ENCODE measurements at places on chromosomes 6 and 20.
A peak's percentile ranks its signal among the peaks of the same experiment; 100 is the strongest.

GRCh38 chr20:24379484-24379927 is 89.9 kb upstream of the SYNDIG1 start:
- DNase-seq = no peak

GRCh38 chr6:6678811-6679210 is 90.3 kb downstream of the LY86 start:
- no peak for DNase-seq

GRCh38 chr6:106227612-106228507 is 97.7 kb downstream of the ATG5 start:
- no peak for DNase-seq

DNA sequence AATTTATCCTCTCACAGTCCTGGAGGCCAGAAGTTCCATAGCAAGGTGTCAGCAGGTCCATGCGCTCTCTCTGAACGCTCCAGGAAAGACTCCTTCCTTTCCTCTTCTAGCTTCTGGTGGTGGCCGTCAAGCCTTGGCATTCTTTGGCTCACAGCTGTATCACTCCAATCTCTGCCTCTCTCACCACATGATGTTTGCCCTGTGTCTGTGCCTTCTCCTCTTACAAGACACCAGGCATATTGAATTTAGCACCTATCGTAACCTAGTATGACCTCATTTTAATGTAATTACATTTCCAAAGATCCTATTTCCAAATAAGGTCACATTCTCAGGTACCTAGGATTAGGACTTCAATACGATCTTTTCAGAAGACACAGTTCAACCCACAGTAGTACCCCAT is 428.5 kb downstream of the CD83 start:
- no peak for DNase-seq

DNA sequence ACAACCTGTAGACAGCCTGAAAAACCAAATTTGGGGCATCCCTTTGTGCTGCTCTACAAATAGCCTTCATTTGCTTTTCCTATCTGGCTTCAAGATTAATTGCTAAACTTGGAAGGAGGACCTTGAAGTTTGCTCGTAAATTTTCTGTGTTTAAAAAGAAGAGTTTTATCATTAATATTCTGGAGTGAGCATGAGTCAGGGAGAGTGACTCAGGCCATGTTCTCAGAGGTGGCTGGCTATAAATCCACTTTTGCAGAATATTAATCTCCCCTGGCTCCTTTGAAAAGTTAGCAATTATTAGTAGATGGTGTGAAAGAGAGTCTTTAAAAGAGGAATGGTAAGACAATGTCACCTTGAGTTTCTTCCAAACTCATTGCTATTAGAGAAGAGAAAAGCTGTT is 91.0 kb downstream of the ANKEF1 start:
- DNase-seq = no peak

- no peak for DNase-seq
These were observed 267.6 kb upstream of the SGK1 start for GRCh38 chr6:134585517-134585873.

GRCh38 chr6:33698494-33698893 is 13.0 kb downstream of the UQCC2 start:
- no peak for DNase-seq

- DNase-seq = no peak
These were observed 343.6 kb downstream of the FRK start for GRCh38 chr6:115717062-115717461.

GRCh38 chr6:135397172-135397952 is 100.2 kb downstream of the AHI1 start:
- no peak for DNase-seq

GRCh38 chr20:57309544-57310115 is 20.0 kb upstream of the SPO11 start:
- no peak for DNase-seq

GRCh38 chr20:61759286-61760065 is 306.2 kb downstream of the TAF4 start:
- DNase-seq = no peak

DNA sequence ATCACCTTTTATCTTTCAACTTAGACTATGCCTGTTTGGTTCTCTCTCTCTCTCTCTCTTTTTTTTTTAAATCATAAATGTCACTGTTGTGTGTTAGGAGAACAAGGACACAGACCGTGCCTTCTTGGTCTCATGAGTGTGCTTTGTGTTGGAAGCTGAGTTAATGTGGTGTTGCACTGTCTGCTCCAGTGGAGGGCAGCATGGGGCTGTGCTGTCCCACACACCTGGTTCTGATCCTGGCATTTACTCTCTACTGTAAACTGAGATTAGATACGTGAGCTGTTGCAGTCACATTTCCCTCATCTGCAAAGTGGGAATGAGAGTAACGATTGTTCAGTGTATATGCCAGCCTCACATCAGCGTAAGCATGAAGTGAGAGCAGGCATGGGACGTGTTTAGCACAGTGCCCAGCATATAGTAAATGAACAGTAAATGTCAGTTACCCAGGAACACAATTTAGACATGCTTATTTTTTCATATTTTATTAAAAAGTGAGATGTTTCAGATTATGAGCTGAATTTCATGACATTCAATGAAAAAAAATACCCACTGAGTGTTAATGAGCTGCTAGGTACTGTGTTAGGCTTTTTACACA is 161.1 kb downstream of the FARS2 start:
- no peak for DNase-seq

DNA sequence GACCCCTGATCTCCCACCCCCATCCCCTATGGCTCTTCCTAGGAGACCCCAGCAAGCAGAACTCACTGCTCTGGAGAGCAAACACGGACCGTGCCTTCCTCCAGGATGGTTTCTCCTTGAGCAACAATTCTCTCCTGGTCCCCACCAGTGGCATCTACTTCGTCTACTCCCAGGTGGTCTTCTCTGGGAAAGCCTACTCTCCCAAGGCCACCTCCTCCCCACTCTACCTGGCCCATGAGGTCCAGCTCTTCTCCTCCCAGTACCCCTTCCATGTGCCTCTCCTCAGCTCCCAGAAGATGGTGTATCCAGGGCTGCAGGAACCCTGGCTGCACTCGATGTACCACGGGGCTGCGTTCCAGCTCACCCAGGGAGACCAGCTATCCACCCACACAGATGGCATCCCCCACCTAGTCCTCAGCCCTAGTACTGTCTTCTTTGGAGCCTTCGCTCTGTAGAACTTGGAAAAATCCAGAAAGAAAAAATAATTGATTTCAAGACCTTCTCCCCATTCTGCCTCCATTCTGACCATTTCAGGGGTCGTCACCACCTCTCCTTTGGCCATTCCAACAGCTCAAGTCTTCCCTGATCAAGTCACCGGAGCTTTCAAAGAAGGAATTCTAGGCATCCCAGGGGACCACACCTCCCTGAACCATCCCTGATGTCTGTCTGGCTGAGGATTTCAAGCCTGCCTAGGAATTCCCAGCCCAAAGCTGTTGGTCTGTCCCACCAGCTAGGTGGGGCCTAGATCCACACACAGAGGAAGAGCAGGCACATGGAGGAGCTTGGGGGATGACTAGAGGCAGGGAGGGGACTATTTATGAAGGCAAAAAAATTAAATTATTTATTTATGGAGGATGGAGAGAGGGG is 1.4 kb downstream of the LTA start:
- DNase-seq = no peak

GRCh38 chr6:28969129-28969528 is 36.0 kb downstream of the ZNF311 start:
- no peak for DNase-seq

DNA sequence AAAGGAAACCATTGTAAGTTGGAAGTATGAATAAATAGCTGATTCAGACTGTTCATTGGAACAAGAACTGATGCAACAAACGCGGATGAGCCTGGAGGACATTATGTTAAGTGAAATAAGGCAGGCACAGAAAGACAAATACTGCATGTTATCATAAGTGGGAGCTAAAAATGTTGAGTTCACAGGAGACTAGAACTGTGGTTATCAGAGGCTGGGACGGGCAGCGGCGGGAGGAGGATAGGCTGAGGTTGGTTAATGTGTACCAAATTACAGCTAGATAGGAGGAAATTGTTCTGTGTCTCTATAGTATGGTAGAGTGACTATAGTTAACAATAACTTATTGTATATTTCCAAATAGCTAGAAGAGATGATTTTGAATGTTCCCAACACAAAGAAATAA is 40.8 kb downstream of the FAM229B start:
- peak; percentile 50 for DNase-seq

GRCh38 chr6:2999618-3000557 is at the start of gene NQO2:
NQO2 (plus strand) TSS chr6:2999894; CDS start chr6:3006553, 6,659 bp downstream.
- no peak for DNase-seq

GRCh38 chr6:158168040-158168289 is at the start of gene SERAC1:
SERAC1 (minus strand) TSS chr6:158168262; CDS start chr6:158158363, 9,899 bp downstream.
- peak; percentile 34 for DNase-seq

DNA sequence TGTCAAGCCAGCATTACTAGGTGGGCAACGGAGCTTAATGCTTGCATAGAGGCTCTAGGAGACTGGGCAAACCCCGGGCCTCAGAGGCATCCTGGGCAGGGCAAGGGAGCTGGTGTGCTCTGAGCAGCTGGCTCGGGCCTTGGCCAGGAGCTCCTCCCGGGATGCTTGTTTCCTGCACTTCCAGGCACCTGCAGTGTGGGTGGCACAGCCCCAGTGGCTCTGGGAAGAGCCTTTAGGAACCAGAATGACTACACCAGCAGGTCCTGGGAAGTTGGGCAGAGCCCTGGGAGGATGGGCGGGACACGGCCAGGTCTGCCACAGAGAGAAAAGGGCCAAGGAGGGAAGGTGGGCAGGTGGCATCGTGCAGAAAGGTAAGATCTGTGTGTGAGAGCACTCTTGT is 80.4 kb upstream of the CD93 start:
- DNase-seq = no peak

DNA sequence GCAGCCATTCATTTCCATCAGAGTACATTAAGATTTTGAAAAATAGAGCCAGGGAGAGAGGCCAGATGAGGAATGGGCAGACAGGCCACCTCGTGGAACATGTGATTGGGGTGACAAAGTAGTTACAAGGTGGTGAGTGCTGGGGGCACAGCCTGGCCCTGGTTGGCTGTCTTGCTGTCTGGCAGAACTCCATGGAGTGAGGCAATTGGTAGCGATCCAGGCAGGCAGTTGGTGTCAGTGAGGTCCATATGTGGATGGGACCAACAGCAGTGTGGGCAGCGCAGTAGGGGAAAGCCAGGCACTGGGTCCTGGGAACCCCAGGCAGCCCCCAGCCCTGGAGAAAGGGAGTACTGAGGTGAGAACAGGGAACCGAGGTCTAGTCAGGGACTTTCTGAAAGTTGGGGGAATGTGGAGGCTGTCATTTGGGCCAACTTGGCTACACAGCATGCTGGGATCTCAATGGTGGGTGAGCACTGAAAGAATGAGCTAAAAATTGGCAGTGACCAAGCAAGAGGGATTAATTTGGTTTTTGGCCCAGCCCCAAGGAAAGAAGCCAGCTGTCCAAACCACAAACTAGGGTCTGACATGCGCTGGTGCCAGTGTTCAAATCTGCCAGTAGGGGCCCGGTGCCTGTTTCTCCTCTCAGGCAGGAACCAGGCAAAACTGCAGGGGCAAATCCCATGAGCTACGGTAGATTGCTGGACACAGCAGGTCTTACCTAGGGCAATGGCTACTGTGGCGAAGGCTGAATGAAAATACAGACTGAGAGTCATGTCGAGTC is 61.4 kb upstream of the E2F3 start:
- DNase-seq = no peak

DNA sequence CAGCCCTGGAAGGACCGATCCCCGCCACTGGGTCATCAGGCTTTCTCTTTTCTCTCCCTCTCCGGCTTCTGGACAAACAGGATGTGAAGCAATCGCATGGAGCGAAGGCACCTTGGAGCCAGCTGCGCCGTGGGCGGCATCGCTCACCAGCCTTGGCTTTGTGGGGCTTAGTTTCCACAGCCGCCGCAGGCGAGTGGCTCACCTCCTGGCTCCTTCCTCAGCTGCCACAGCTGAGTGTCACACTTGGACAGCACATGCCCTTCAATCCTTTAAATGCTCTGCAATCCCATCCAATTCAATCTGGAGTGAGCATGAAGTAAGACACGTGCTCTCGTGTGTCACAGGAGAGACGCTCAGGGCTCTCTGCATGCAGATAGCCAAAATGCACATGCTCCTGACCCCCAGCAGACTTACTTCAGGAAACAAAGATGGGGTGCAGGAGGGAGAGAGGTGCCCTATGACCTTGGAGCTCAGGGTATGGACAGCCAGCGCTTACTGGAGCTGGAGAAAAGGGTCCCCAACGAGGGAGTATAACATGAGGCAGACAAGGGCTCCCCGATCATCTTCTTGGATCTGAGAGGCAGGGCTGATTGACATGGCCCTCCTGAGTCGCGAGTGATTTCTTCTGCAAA is 70.9 kb downstream of the BMP7 start:
- no peak for DNase-seq

DNA sequence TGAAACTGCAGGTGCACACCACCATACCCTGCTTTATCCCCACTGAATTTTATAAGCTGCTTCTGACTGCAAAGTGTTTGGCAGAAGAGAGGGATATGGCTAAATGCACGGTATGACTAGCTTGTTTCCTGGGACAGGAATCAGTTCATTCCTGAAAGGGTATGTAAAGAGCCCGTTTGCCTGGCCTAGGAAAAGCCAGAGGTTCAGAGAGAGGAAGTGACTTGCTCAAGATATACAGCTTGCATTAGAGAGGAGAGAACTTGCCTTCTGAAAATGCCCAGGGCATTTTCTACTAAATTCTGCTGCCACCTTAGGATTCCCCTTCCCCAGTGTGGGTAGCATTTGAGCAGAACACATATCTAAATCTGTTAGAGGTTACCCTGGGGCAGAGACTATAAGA is 683 bp upstream of the GCNT2 start:
- DNase-seq = peak; percentile 35

- no peak for DNase-seq
These were observed 40.0 kb downstream of the CPXM1 start for GRCh38 chr20:2760297-2760951.

- no peak for DNase-seq
These were observed 167.6 kb upstream of the CST7 start for GRCh38 chr20:24781418-24781980.

GRCh38 chr6:150038202-150039062 is 13.1 kb upstream of the RAET1L start:
- no peak for DNase-seq

- DNase-seq = no peak
These were observed 54.9 kb downstream of the PLAGL1 start for GRCh38 chr6:143952947-143953701.

DNA sequence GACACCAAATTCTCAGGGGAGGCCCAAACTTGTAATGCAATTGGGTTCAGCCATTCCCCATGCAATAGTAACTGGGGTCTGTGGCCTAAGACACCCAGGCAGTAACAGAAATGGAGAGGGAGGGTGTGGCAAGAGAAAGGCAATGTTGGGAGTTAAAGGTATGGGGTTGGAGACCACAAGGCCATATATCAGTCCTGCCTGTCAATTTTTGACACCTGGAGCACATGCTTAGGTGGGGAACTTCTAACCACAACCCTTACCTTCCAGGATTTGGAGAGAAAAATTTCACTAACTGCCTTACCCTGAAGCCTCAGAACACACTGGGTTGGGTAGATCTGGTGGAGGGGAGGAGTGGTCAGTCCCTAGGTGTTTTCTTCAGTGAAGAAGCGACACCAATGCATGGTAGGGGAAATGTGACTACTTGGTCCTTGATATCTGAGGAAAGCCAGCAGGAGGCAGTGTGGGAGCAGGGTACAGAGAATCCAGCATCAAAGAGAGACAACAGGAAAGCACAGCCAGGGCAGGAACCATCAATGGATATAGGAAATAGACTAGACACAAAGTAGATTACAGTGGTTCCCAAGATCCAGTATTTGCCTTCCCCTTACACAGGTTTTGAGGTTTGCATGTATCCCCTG is 6.8 kb upstream of the USP49 start:
- DNase-seq = no peak
